AG08395 (cell line): ENCODE measurements at places on chromosomes 16 and 17.
A peak's percentile ranks its signal among the peaks of the same experiment; 100 is the strongest.

GRCh38 chr16:52068447-52069074 lies 478.4 kb downstream of the TOX3 start:
- DNase-seq, result no peak

DNA sequence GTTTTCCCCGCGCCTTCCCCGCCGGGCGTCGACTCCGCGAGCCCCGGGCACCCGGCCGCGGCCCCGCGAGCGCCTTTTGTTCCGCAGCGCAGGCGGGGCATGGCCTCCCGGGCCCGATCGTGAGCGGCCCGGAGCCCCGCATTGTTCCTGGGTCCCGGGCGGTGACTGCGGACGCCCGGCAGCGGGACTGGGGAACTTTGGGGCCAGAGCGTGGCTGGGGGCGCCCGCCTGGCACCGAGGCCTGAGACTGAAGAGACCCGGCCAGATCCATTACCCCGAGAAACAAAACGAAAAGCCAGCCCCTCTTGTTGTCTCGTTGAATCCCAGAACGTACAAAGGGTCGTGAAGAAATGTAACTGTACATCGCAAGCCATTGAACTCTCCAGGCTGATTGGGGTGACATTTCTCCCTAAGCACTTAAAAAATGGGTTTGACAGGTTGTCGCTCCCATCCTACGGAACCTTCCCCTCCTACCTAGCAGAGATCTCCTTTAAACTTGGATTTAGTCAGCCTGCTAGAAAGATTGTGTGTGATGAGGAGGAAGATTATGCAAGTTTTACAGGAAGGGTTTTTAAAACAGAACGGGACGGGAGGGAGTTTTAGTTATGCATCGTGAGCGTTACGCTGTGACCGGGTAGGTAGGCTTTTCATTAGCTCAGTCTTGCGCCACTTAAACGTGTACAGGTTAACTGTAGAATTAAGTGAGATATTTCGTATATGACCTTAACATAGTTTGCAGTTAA lies 825 bp downstream of the METTL9 start:
- DNase-seq, result no peak

DNA sequence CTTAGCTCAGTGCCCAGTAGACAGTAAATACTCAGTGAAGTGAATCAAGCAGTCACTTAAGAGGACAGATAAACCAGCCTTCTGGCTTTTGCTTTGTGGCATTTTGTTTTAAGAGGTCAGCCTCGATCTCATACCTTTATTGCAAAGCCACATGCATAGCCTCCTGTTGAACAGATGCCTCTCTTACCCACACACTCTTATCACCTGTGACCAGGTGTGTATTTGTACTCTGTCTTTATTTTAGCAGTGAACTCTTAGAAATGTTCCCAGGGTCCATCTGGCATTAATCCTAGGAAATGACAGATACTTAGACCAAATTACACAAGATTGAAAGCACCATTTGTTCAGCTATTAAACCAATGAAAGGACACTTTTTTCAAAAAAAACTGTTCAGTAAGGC lies 1426.5 kb downstream of the CDH11 start:
- DNase-seq, result no peak

- no peak for DNase-seq
Observed at GRCh38 chr17:57724026-57724728, 20.9 kb downstream of the CCDC182 start.

DNA sequence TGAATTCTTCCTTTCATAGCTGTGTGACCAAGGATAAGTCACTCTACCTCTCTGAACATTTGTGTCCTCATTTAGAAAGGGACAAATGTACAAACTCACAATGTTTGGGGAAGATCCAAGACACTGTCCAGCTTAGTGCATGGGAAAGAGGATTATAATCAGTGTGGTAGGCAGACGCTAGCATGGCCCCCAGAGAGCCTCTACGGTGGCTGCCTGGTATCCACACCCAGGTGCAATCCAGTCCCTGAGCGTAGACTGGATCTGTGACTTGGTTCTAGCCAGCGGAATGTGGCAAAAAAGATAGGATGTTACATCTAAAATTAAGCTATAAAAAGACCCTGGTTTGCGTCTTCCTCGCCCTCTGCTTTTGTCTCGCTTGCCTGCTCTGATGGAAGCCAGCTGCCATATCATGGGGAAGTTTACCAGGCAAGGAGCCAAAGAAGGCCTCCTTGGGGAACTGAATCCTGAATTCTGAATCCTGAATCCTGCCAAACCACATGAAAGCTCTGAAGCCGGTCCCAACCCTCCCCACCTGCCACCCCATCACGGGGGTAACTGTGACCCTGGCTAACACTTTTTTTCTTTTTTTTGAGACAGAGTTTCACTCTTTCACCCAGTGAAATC lies 51.7 kb downstream of the PLXDC1 start:
- peak; percentile 28 for DNase-seq

DNA sequence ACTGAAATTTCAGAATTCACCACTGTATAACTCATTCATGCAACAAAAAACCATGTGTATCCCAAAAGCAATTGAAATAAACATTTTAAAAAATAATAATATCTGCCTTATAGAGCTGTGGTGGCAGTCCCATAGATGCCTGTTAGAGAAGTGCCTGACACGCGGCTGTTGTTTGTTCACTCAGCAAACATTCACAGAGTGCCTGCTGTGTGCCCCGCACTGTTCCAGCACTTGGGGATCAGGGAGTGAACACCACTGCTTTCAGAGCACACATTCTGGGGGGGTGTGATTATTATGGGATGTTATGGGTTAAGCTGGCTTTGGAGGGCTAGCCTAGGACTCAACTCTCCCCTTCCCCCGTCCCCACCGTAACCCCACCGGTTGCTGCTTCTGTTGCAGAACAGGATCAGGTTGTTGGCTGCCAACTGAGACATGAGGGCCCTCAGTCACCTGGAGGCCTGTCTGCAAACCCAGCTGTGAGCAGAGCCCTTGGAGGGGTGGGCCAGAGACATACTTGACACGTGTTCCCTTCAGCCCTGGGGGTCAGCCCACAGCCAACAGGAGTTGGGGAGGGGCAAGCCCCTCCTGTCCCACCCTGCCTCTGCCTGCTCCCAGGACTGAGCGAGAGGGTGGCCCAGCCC lies 103.3 kb upstream of the CIBAR2 start:
- DNase-seq, result no peak

GRCh38 chr17:70206361-70207010 lies 37.2 kb downstream of the KCNJ2 start:
- DNase-seq, result no peak

DNA sequence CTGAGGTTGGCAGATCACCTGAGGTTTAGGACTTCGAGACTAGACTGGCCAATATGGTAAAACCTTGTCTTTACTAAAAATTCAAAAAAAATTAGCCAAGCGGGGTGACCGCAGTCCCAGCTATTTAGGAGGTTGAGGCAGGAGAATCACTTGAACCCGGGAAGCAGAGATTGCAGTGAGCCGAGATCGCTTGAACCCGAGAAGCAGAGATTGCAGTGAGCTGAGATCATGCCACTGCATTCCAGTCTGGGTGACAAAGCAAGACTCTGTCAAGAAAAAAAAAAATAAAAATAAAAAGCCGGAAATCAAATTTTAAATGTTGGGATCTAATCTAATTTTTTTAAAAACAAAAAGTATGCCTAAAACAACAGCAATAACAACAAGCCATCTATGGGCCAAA lies 56.3 kb downstream of the ABCC1 start:
- DNase-seq, result no peak

GRCh38 chr17:20995164-20995872 lies 47.5 kb downstream of the USP22 start:
- no peak for DNase-seq

- DNase-seq, result no peak
Observed at GRCh38 chr16:8812162-8812843, 14.7 kb downstream of the PMM2 start.
